ENCODE measurements at places on chromosomes 1 and 21.

GRCh38 chr1:17440074-17440826 lies 773 bp upstream of the RCC2 start:
- DNase-seq: peak; percentile 8

DNA sequence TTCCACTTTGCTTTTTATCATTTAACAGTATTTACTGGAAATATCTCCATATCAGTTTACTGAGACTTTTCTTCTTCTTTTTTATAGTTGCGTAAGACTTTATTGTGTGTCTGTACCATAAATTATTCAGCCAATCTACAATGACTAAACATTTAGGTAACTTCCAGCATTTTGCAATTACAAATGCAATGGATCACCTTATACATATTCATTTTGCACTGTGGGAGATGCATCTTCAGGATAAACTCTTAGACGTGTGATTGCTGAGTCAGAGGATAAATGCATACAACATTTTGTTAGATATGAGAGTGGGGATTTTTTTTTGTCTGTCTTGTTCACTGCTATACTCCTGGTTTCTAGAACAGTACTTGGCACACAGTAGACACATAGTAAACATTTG lies 95.7 kb upstream of the GCLM start:
- no peak for DNase-seq

- no peak for DNase-seq
Observed at GRCh38 chr1:27993241-27993640, 33.5 kb downstream of the XKR8 start.

GRCh38 chr1:99328171-99328570 lies 63.9 kb downstream of the PLPPR4 start:
- DNase-seq: no peak

DNA sequence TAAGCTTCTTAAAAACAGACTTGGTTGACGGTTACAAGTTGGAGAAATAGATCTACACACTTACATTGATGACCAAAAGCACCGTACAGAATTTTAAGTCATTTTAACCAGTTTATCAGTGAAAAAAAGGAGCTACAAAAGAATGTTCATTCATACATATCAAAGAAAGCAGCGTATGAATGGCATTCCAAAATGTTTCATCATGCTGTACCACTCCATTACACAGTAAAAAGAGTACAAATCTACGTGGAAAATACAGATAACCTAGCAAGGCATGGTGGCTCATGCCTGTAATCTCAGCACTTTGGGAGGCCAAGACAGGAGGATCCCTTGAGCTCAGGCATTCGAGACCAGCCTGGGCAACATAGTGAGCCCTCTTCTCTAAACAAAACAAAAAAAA lies 40.3 kb downstream of the ZZZ3 start:
- no peak for DNase-seq

DNA sequence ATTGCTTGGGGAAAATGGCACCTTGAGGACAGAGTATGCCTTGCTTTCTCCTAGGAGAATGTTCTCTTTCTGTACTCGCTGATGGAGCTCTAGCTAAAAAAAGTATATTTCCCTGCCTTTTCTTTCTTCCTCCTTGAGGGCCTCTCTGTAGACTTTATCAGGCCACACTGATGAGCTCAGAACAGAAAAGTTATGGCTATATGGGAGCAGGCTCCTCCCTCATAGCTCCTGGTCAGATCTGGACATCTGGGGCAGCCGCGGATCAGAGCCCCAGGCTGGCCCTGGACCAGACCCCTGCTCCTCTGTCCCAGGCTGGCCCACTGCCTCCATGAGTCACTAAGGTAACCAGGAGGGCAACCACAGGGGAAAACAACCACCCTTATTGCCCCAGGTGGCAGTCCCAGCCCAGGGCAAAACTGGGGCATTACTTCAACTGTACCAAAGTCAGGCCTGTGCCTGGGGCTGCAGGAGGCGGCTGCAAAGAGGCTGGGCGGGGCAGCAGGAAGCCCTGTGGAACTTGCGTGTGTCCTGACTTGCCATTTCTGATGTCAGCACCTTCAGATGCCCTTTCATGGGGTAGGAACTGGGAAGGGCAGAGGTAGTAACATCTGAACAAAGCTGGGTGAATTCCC lies 26.3 kb upstream of the ZNF648 start:
- no peak for DNase-seq
